Uterus (tissue), 4 donors: ENCODE measurements at places on chromosomes 12 and 14. TPM values are rescaled to one million over a fixed set of nuclear protein-coding genes. Genes with fewer than 3 reads are reported as not detected.

The SALL2 gene
- total RNA-seq, result 28.8 TPM

DNA sequence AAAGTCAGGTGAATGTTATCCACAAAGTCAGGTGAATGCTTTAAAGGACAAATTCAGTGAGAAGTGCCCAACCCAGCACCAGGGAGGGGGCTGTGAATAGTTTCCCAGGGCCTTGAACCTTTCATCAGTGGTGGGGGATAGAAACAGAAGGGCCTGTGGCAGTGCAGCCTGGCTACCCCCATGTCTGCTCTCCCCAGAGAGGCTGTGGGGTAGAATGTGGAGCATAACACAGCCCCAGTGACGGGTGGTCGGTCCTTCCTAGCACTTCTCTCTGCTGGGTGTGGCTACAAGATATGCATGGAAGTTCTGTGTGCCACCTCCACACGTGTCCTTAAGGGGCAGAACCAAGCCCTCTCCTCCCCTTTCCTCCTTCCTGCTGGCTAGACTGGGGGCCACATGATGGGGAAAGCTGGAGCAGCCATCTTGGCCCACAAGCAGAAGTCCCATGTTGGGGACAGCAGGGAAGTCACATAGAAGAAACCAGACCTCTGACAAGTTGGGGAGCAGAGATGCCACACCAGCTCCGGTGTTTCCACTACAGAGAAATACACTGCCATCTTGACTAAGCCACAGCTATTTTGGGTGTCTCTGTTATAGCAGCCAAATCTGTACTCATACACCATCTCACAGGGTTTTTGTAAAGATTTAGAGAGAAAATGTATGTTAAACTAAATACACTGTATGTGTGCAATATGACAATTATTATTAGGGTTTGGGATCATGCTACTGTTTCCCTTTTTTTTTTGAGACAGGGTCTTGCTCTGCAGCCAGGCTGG is 17.0 kb downstream of the RITA1 start:
- DNase-seq, result no peak

DNA sequence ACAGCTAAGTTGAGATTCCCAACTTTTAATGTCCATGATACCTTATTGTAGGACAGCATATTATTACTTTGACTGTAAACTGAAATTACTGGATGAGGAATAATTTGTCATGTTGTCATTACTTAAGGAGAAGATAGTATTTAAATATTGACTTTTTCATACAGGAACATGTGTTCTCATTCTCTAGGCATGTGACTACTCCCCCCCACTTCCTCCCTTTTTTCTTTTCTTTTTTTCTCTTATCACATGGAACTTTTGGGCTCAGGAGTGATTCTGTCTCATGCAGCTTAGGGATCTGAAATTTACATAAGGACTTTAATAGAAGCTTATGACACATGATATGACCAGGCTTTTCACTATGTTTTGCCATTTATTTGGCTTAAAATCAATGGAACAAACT is 127.7 kb upstream of the SLCO1C1 start:
- DNase-seq, result no peak

- no peak for DNase-seq
These were observed 133.5 kb downstream of the KTN1 start for GRCh38 chr14:55713486-55713885.

The CHGA gene
- total RNA-seq, result not detected

The MYO1H gene
- not detected for total RNA-seq

- no peak for DNase-seq
These were observed 4.1 kb downstream of the SINHCAF start for GRCh38 chr12:31321897-31322228.

The LALBA gene
- not detected for total RNA-seq

DNA sequence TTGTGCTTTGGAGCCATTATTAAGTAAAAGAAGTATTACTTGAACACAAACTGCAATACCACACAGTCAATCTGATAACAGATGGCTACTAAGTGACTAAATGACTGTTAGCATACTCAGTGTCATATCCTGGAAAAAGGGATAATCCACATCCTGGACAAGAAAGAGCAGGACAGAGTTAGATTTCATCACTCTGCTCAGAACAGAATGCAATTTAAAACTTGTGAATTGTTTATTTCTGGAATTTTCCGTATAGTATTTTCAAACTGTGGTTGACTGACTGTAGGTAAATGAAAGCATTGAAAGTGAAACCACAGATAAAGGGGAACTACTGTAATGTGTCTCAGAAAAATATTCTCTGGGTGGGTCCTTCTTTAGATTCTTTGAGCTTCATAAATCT is 458.8 kb downstream of the TMEM117 start:
- DNase-seq, result no peak

The SERPINA5 gene
- 4.1 TPM for total RNA-seq

DNA sequence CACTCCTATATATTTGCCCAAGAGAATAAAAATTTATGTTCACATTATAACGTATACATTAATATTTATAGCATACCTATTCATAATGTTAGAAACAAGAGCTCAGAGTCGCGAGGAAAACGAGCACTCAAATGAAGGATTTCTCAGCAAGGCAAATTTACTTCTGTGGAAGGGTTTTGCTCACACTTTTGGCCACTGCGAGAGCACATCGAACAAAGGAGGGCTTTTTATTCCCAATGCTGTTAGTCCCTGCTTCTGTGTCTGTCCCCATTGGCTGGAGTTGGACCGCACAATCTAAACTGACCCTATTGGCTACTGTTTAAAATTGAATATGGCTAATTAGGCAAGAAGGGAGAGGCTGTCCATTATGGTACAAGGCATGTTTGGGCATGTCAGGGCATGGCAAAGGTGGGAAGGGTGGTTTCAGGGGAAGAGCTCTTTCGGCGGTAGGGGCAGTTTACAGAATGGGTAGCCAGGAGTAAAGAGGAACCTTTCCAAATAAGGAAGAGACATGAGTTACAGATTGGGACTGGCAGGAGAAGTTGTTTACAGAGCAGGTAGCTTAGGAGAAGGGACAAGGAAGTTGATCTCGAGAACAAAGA is 702.9 kb downstream of the TRHDE start:
- no peak for DNase-seq

The ACOT6 gene
- total RNA-seq, result not detected

The INHBE gene
- total RNA-seq, result not detected

- DNase-seq, result no peak
These were observed 10.7 kb upstream of the C12orf76 start for GRCh38 chr12:110058875-110059615.

DNA sequence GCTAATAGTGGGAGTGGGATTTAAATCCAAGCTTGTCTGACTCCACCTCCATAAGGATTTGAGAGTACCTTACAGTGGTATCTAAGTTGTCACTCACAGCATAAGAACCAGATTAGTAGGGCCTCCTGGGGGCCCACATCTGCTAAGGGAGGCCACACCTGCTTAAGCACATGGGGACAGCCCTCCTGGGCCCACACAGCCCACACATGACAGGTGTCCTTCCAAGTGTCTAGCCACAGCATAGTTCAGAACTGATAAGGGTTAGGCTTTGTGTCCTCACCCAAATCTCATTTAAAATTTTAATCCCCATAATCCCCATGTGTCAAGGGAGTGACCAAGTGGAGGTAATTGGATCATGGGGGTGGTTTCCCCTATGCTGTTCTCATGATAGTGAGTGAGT is 186.0 kb upstream of the HMGA2 start:
- DNase-seq, result no peak

The KRT72 gene
- not detected for total RNA-seq
